ENCODE measurements at places on chromosomes 7 and 10.
A peak's percentile ranks its signal among the peaks of the same experiment; 100 is the strongest.

DNA sequence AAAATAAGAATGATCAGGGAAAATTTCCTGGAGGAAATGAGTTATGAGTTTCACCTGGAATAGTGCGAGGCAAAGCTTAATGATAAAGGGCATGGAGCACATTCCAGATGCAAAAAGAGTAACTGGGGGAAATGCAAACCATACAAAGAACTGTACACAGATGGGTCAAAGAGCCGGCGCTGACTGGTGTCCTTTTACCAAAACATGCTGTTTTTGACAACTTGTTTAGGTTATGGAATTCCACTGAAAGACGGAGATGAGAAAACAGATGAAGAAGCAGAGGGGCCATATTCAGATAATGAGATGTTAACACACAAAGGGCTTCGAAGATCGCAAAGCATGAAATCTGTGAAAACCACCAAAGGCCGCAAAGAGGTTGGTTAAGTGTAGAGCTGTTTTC is 98.2 kb downstream of the REEP3 start:
- no peak for DNase-seq

GRCh38 chr10:97892939-97893338 is 43.3 kb downstream of the GOLGA7B start:
- DNase-seq: no peak

GRCh38 chr10:3797750-3798149 is 12.7 kb upstream of the KLF6 start:
- DNase-seq: peak; percentile 43

DNA sequence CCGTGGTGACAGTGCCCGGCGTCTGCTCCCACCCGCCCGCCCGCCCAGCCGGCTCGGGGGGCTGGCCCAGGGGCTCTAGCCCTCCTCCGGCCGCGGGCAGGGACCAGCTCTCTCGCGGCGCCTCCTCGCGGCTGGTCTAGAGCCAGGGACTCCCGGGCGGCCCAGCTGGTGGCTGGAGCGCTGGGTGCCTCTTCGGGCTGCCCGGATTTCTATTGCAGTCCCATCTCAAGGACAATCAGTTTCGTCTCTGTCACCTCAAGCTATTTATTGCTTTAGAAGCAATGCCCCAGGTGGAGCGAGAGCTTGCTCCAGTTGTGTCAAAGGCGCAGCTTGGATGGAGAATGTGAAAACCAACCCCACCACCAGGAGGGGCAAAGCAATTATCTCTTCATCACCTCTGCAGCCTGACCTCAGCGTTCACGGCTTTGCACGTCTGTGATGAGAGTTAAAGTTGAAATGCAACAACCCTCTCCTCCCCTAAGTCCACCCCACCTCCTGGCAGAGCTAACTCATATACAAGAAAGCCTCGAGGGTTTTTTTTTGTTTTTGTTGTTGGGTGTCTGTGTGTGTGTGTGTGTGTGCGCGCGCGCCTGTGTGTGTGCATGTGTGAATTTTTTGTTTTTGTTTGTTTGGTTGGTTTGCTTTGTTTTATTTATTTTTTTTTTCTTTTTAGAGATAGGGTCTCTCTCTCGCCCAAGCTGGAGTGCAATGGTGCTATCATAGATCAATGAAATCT is at the start of gene ITGA8:
Gene ITGA8, minus strand, starts transcription at position 24 of the 736 bp plus-strand sequence. CDS start 151 bp downstream, outside the sequence.
- DNase-seq: no peak

GRCh38 chr10:97047788-97048187 is 138.0 kb downstream of the SLIT1 start:
- no peak for DNase-seq

DNA sequence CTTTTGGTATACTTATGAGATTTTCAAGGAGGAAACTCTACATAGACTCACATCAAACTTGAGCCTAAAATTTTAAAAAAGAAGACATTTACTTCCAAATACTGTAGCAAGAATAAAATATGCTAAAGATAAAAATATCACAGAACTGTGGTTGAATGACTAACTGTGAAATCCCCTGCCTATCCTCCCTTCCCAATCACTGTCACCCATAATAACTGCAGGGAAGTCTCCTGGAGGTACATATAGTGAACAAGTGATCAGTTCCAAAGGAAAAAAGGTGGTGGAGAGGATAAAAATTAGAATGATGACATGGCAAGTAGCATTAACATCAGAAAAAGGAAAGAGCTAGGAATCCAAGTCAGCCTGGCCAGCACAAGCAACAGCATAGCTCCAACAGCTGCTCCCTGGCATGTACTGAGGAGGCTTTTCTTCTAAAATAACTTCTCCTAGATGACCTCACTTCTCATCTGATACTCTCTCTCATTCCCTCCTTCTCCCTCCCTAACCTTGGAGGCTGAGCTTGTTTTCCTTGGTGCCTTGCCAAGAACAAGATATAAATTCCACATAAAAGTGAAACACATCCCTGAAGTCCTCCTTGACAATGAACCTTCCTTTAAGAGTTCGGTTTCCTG is 124.0 kb downstream of the IQUB start:
- DNase-seq: no peak

DNA sequence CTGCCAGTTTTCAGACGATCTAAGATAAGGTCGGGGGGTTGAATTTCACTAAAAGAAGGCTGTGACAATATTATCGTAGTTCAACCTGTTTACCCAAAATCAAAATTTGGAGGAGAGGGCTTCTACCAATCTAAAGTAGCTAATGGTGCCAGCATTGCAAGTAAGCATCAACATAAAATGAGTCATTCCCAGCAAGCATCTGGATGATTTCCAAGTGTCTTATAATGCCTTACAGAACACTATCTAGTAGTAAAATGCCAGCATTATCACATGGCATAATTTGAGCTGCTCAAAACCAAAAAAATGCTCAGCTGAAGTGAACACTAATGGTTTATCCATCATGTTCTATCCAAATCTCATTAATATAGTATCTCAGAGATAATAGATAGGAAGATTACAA is 1193.9 kb downstream of the DNAJB9 start:
- DNase-seq: no peak

- no peak for DNase-seq
These were observed 42.6 kb downstream of the GPR37 start for GRCh38 chr7:124723012-124723411.

GRCh38 chr7:132142006-132142405 is 434.3 kb downstream of the PLXNA4 start:
- DNase-seq: no peak

DNA sequence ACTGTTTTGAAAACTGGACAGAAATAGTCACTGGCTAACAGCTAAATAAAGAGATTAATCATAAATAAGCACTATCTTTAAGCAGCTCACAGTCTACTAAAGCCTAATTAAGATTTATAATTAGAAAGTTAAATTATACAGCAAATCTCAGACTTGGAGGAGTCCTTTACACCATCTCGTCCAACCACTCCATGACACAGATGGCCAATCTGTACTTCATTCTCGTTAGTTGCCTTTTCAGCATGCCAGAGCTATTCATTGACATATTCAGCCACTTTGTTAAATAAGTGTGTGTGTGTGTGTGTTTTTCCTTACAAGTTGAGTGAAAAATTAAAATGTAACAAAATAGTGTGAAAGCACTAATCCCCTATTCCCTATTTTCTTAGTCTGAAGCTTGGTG is 1066.7 kb downstream of the CNTNAP2 start:
- DNase-seq: no peak

- no peak for DNase-seq
These were observed 74.7 kb downstream of the ABCA13 start for GRCh38 chr7:48245751-48246472.

- no peak for DNase-seq
These were observed 139.6 kb downstream of the MLLT10 start for GRCh38 chr10:21673668-21674067.

DNA sequence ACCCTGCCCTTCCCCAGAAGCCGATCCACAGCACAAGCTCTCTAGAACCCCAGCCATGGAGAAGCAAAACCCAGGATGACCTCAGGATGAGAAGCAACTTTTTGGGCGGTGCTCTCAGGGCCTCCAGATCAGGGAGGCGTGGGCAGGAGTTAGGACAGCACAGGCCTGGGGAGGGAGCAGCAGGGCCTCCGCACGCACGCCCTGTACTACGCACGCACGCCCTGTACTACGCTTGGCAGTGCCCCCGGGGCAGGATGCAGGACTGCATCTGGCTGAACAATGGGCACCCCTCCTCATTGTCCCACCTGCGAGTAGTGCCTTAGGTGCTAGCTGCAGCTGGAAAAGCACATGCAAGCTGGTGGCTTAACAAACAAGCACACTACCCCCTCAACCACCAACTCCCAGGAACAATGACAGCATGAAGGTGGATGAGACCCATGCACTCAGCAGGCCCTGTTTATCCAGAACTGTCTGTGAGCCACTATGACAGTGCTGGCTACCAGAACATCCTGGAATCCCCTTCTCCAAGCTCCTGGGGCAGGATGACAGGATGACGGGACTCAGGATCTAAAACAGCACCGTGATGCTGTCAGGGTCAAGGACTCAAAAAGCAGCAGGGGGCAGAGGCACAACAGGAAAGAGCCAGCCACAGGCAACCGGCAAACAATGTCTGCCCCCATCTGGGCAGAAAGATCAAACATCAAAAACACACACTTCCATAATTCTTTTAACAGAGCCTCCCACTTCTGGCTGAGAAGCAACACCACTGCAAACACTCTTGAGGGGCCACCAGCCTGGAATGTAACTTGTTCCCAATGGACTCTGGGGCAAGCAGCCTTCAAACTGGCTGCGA is 11.8 kb downstream of the PODXL start:
- no peak for DNase-seq

DNA sequence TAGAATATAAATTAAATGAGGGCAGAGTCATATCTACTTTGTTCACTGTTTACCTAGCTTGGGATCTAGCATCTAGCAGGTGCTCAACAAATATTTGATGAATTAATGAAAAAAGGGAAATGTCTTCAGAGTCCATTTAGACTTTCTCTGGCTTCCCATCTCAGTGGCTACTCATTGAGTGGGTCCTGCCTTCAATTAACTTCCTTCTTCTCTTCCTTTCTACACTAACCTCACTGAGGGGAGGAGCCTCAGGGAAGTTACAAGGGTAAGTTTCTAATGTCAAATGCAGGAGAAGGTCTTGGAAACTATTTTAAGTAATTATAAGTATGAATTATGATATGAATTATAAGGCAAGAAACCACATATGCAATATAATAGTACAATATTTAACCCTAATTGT is 28.2 kb upstream of the MPP7 start:
- DNase-seq: peak; percentile 13

DNA sequence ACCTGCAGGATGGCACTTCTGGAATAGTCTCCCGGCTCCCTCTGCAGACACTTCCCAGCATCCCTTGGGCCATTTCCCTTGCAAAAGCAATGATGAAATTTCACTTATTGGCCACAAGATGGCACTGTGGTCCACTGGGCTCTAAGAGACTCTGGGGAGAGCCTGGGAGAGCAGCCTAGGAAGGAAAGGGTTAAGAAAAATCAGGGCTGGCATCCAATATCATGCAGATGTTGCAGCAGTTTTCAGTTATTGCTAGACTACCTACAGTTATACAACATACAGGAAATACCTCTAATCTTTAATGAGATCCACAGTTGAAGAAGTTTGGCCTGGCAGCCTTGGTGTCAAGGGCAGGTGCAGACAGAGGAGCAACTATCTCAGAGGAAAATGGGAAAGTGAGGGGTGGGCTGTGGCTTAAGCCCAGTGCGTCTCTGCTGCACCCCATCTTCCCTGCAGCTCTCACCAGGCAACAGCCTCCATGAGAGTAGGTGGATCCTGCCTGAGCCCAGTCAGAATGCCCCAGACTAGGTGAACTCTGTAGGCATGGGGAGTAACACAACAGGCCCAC is 100.2 kb upstream of the PRSS58 start:
- peak; percentile 38 for DNase-seq

GRCh38 chr10:70661623-70662361 is 10.5 kb upstream of the ADAMTS14 start:
- no peak for DNase-seq

DNA sequence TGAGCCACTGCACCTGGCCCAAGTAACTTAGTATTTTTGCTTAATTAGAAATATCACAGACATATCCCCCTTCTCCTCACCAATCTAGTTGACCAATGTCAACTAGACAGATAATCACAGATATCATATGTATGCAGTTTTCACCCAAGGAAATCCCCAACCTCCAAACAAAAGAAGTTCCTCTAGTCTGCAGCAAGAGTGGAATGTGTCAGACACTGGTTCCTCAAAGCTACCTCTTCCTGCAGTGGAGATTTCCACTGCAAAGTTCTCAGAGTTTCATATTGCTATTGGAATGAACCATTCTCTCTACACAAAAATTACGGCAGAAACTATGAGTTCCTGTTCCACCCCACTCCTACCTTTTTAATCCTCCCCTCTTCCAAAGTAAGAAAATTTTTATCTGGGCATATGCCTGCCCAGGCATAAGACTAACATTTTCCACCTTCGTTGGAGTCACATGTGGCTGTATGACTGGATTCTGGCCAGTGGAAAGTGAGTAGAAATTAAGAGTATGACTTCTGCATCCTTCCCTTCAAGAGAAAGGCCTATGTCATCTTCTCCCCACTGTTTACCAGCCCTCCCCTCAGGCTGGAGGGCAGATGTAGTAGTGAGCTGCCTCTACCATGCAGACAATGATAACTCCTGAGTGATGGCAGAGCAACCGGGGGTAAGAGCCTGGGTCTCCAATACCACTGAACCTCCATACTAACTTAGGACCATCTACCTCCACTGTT is 103.0 kb downstream of the MYOF start:
- DNase-seq: no peak

DNA sequence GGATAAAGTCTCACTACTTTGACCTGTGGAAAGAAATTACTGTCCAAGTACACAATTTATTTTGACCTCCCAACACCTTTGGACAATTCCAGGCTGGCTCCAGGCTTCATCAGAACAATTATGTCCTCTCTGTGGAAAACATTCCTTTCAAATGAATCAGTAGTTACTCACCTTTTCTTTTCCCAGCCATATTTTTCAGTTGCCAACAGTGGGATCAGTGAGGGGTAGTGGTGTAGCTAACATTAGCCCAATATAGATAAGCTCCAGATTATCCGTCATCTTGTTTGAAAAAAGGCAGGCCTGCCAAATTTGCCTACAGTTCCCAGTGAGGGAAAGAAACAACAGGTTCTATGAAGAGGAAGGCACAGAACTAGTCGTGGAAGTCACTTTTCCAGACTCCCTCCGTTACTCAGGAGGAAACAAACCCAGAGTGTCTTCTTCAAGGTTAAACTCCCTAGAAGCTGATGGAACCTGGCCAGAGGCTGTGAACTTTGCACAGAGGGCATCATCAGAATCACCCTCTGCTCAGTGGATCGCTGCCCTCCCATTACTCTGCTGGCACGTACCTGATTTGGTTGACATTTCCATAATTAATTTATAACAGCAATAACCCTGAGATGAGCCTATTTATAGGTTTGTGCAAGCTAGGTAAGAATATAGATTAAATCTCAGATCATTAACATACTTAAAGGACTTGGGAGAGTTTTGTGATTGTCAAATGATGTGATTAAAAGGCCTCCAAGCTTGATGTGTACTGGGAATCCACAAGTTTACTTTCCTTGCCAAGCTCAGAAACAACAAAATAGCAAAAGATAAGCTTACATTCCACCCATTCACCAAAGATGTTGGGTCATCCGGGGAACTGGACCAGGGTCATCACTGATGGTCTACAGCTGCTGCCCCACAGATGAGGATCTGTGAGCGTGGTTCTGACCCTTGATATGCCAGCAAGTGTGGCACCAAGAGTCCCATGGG is 654.6 kb upstream of the GALNT17 start:
- no peak for DNase-seq

GRCh38 chr7:2471396-2471795 is 4.8 kb downstream of the GRIFIN start:
- no peak for DNase-seq

GRCh38 chr10:28343987-28344895 is 41.4 kb upstream of the MPP7 start:
- no peak for DNase-seq

Data from CD4-positive, alpha-beta T cell treated with Interleukin-2 at 100 ng/mL for 4 hours (primary cell).